ENCODE measurements at places on chromosomes 4 and X.

GRCh38 chrX:56068274-56068758 lies 163.8 kb upstream of the KLF8 start:
- DNase-seq, result no peak

- DNase-seq, result no peak
Observed at GRCh38 chr4:94621491-94622080, 136.2 kb upstream of the BMPR1B start.

- no peak for DNase-seq
Observed at GRCh38 chr4:71026086-71026485, 32.6 kb downstream of the DCK start.

DNA sequence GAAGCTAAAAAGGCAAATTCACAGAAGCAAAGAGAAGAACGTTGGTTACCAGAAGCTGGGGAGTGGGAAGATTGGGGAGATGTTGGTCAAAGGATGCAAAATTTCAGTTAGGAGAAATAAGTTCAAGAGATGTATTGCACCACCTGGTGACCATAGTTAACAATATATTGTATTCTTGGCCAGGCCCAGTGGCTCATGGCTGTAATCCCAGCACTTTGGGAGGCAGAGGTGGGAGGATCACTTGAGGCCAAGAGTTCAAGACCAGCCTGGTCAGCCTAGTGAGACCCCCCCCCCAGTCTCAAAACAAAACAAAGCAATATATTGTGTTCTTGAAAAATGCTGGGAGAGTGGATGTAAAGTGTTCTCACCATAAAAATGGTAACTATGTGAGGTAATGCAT lies 67.9 kb downstream of the TAB3 start:
- DNase-seq, result no peak

DNA sequence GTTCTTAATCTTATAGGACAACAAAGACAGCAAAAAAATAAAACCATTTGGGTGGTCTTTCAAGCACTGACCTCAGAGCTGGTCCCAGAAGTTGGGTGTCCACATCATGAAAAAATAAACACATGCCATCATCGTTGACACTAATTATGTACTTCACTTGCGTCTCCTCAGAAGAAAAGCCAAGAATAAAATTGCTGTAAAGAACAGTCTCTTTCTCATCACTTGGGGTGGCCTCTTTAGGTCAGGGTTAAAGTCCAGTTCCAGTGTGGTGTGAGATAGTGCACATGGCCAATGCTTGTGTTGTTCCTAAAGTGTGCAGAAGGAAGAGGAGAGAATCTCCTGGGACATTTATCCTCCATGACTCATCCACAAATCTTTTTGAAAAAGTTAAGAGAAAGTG lies 49.5 kb upstream of the IBSP start:
- DNase-seq, result no peak

- no peak for DNase-seq
Observed at GRCh38 chr4:150366487-150366999, 215.4 kb upstream of the MAB21L2 start.

DNA sequence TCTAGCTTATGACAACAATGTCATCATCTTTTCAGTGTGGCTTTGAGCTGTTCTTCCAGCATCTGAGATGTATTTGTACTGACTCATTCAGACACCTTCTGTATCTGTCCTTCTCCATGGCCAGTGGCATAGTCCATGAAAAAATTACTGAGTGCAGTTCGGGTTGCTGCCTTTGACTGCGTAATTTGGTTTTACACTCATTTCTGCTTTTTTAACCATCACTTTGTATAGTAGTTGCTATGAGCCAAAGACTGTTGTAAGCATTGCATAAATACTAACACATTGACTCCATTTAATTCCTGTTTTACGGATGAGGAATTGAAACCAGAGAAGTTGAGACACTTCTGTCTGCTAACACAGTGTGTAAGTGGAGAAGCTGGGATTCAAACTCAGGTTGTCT lies 190.7 kb upstream of the MID1 start:
- no peak for DNase-seq

Data from breast epithelium (tissue), 4 donors.